SK-MEL-5 (cell line): ENCODE measurements at places on chromosomes 5 and 9.

DNA sequence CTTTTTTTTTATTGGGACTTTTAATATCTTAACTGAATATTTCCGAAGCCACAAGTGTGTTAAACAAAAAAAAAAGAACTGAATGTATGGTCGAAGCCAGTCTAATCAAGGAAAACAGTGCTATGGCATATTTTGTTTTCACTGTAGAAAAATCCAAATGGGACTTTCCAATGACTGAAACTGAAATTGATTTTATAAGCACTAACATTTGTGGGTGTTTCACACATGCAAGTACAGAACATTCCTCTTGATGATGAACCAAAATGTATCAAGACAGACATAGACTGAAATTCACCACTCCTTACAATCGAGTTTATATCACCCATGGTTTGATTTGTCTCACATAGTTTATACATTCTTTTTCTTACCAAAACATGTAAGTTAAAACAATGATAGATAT lies 1026.8 kb downstream of the CDH18 start:
- DNase-seq: no peak

DNA sequence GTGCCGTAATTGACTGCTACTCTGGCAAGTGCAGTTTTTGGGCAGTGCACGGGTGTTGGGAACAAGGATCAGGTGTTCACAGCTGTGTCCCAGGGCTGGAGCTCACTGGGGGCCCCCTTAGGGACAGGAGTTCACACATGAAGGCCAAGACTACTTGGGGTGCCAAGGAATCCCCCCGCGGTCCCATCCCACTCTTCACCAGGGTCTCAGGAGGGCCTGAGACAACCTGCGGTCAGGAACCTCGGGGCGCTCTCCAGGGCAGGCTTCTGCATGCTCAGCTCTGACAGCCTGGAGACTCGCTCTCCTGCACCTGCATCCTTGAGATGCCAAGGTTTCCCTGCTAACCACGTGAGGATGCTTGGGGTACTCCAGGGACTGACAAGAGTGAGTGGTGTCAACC lies 2.3 kb upstream of the MAN1B1 start:
- no peak for DNase-seq

DNA sequence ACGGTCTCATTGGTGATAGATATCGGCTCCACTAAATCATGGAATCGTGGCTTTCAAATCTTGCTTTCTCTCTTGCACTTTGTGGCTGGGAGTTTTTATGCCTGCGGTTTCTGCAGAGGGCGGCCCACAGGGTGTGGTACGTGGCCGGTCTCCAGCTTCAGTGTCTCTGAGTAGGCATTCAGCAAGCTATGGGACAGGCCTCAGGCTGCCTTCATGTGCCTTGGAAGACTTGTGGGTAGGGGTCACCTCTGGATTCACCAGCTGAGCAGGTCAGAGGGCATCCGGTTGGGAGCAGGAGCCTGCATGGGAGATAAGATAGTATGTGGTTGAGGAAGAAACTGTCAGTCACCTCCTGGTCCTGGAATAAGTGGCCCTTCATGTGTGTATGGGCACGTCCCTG lies 47.7 kb downstream of the AMBP start:
- no peak for DNase-seq

GRCh38 chr5:109164001-109164400 lies 245.8 kb downstream of the PJA2 start:
- DNase-seq: no peak

DNA sequence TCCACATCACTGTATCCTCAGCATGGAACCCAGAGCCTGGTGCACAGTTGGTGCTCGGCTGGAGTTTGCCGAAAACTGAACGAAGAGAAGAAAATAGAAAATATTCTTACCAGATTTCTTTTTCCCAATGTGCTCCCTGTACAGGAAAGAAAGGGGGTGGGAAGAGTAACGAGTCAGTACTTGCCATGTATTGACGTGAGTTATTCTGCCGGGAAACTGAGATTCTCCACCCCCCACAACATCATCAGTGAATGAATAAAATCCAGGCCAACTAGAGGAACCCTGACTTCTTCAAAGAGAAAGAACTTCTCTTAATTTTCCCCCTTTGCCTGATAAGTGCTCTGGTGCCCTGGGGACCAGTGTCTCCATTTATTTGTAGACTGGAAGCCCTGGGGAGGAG lies 80.6 kb downstream of the SH3PXD2B start:
- no peak for DNase-seq

GRCh38 chr9:120043448-120043847 lies 536.5 kb downstream of the CDK5RAP2 start:
- peak; percentile 14 for DNase-seq

DNA sequence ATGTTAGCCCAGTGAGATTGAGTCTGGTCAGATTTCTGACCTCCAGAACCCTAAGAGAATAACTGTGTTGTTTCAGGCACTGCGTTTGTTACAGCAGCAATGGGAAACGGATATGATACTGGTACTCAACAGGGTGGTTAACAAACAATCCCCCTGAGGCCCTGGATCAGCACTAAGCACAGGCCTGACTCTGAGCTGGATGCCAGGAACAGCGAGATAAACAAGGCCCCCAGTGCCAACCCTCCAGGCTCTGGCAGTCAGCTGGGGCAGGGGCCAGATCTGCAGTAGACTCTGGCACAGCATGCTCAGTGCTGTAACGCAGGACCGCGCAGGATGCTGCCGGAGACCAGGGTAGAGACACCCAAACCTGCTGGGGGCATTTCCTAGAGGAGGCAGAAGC lies 22.1 kb downstream of the CPLX2 start:
- no peak for DNase-seq

DNA sequence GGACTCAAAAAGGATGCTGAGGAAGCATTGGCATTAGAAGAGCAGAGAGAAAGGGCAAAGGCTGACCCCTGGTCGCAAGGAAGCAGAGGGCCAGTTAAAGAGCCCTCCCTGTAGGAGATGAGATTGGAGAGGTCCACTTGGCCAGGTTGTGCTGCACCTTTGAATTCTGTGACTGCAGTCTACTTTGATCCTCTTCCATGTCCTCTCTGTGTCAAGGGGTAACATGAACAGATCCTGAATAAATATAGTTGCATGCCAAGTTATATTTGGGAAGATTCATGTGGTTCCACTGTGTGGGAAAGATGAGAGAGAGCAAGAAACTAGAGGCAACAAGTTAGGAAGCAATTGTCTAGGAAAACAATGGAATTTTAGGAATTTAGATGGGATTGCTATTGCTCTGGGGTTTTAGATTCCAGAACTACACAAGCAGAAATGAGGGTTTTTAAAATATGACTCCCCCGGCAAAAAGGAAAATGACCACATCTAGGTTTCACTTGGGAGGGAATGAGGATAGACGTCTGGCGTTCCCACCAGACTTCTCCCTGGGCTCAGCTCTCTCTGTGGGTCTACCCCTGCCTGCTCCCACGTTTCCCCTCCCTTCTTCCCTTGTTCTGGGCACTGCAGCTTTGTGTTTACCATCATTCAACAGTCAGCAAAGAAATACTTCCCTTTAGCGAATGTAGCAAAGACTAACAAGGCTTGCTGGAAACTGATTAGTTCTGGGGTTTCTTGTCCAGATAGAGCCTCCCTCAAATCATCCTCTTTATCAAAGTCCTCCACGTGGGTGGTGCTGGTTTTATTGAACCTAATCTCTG lies 63.6 kb downstream of the SNX18 start:
- no peak for DNase-seq

DNA sequence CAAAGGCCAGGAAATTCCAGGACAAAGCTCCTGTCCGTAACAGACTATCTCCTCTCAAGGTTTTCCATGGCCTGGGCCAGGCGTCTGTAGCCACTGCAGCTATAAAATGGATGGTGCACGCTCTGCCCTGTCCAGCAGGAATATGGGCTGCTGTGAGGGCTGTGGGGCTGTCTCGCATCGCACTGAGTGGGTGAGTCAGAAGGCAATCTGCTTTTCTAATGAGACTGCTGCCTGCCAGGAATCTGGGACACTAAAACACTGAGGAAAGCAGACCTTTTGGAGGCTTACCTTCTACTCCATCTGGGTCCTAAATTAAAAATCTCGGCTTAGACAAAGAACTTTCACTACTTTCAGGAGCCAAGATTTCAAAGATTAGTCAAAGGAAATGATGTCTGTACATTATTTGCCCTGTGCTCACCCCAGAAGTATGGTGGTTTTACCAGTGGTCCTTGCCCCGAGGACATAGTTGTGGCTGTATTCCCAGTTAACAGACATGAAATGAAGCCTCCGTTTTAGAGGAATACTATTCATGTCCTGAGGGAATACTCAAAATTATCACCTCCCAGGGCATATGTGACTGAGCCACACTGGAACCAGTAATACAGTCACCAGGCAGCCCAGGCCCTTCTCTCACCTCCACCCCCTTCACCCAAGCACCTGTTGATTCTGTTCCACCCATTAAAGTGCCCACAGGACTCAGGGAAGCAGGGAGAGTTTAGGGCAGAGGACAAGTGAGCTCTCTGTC lies 56.4 kb downstream of the PFDN1 start:
- DNase-seq: no peak

DNA sequence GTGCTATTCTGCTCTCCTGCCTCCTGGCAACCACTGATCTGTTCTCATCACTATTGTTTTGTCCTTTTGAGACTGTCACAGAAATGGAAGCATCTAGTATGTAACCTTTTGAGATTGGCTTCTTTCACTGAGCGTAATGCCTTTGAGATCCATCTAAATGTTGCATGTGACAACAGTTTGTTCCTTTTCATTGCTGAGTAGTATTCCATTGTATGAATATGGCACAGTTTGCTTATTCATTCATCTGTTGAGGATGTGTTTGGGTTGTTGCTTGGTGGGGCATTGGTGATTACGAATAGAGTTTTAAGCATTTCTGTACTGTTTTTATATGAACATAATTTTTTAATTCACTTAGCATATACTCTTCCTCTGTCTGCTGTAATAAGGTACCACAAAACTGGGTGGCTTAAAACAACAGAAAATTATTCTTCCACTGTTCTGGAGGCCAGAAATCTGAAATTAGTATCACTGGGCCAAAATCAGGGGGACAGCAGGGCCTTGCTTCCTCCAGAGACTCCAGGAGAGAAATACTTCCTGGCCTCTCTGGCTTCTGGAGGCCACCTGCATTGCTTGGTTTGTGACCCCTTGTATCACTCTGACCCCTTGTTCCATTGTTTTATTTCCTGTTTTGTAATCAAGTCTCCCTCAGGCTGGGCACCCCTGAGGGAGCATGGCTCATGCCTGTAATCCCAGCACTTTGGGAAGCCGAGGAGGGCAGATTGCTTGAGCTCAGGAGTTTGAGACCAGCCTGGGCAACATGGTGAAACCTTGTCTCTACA lies 53.0 kb downstream of the EXOSC2 start:
- no peak for DNase-seq

DNA sequence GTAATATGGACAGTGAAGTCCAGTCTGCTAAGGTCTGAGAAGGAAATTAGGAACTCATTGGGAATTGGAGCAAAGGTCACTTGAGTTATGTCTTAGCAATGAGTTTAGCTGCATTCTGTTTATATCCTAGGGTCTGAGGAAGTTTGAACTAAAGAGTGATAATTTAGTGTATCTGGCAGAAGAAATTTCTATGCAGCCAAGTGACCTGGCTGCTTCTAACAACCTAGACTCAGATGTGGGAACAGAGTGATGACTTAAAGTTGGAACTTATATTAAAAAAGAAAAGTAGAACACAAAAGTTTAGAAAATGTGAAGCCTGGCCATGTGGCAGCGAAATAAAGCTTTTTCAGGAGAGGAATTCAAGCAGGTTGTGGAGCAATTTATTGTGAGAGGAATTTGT lies 106.2 kb downstream of the PRDM9 start:
- no peak for DNase-seq

- DNase-seq: no peak
These were observed 173.9 kb upstream of the TNC start for GRCh38 chr9:115291841-115292240.

DNA sequence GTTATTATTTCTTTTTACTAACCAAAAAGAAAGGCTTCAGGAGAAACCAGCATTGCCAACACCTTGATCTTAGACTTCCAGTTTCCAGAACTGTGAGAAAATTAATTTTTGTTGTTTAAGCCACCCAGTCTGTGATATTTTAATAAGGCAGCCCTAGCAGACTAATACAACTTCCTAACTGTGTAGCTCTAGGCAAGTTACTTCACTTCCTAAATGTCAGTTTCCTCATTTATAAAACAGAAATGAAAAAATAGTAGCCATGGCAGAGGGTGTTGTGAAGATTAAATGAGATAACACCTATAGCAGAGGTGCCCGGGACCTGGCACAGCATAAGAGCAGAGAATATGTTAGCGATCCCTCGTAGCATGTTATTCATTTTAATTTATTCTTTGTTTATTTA lies 66.6 kb upstream of the HAND1 start:
- DNase-seq: no peak

GRCh38 chr5:94153736-94154450 lies 412.5 kb upstream of the POU5F2 start:
- no peak for DNase-seq

DNA sequence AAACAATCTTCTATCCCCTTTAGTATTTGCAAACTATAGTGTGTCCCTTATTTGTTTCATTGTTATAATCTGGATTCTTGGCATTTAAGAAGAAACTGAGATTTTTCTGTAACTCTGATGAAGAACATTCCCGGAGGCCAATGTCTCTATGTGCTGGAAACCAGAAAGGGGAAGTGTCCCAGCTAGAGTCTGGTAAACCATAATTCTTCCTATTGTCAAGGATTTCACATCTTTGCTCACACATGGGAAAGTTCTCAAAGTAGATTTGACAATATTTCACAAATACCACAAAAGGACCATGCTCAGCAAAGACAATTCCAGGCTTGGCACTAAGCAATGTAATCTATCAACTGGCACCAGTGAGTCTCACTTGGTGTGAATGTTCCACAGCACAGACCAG lies 146.8 kb downstream of the MUSK start:
- DNase-seq: no peak

- no peak for DNase-seq
These were observed 150.3 kb downstream of the XRCC4 start for GRCh38 chr5:83227611-83228010.

- peak; percentile 91 for DNase-seq
These were observed 135.6 kb downstream of the LIFR start for GRCh38 chr5:38420691-38421390.

DNA sequence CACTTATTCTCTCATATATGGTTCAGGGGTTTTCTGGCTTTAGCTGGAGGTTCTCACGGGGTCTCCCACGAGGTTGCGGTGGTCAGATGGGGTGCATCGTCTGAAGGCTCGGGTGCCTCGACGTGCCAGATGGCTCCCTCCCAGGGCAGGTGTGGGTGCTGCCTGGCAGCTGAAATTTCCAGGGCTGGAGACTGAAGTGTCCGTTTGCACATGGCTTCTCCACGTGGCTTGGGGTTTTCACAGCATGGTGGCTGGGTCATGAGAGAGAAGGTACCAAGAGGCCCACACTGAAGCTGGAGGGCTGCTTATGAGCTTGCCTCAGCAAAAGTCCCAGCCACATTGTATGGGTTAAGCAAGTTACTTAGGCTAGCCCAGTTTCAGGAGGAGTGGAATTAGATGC lies 218.6 kb downstream of the AGTPBP1 start:
- DNase-seq: no peak

GRCh38 chr9:15935661-15936305 lies 382.9 kb downstream of the CCDC171 start:
- DNase-seq: no peak

DNA sequence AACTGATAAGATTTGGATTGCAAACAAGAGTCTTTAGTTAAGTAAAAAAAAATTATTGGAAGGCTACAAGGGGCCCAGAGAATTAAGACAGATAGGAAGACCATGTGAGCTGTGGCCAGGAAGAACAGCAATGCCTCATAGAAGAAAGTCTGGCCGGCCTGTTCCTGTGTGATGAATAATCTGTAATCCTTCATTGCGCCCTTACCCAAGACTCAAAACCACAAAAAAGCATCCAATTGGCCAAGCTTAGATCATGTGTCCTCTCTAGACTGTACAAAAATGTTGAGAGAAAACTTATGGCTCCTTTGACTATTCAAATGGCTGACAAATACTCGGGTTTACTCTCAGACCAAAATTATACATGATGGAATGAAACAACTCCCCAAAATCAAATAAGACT lies 1383.5 kb downstream of the PTPRD start:
- no peak for DNase-seq
